ENCODE measurements at places on chromosomes 6 and 20.

GRCh38 chr6:80438772-80439171, 332.3 kb downstream of the BCKDHB start:
- no peak for DNase-seq

- no peak for DNase-seq
These were observed 7.7 kb downstream of the PRR18 start for GRCh38 chr6:166300357-166300987.

- peak; percentile 60 for DNase-seq
These were observed 135.5 kb downstream of the CDKAL1 start for GRCh38 chr6:20669571-20670314.

DNA sequence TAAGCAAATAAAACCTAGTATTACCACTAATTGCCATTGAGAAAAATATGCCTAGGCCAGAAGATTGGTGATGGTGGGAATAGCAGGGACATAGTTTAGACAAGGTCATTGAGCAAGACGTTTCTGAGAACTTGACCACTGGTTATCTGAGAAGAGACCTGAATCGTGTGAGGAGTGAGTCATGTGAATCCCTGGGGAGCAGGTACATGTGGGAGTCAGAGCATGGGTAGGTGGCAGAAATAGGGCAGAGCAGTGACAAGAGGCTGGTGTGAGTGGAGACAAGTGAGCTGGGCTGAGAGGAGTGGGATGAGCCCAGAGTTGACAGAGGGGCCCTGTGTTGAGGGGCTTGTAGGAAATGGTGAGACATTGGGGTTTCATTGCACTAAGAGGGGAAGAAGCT, 16.4 kb downstream of the MICA start:
- DNase-seq, result no peak

DNA sequence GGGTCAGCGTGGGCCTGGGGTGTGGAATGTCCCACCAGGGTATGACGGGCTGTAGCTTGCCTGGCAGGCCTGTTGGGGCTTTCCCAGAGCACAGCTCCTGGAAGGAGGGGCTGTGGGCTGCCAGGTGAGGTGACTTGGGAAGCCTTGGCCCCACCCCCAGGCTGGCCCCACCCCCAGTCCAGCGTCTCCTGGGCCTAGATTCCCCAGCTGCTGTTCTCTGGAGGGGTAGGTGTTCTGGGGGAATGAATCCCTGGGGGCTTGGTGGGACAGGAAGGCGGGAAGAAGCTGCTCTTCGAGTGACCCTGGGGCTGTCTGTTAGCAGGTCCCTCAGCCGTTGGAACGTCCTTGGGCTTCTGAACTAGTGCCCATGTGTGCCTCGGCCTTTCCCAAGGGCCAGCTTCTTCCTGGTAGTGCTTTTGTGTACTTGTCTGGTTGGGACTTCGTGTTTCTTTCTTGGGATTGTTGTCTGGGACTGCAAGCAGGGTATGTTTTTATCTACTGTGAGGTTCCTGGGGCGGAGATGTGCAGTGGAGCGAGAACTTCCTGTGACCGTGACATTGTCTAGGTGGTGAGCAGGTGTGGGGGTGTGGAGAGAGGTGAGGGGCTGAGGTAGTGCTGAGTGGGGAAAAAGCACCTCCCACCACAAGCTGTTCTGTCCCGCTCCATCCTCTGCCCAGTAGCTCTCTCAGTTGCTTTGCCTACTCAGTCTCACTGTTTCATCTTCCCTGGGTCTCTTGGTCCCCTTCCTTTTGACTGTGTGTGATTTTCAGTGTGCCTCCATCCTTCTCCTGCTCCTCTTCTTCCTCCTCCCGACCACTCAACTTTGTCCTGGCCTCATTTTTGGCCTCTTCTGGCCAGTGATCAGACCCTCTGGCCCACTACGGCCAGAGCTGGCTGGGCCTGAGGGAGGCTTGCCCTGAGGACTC, 1.3 kb upstream of the DDR1 start:
- no peak for DNase-seq

DNA sequence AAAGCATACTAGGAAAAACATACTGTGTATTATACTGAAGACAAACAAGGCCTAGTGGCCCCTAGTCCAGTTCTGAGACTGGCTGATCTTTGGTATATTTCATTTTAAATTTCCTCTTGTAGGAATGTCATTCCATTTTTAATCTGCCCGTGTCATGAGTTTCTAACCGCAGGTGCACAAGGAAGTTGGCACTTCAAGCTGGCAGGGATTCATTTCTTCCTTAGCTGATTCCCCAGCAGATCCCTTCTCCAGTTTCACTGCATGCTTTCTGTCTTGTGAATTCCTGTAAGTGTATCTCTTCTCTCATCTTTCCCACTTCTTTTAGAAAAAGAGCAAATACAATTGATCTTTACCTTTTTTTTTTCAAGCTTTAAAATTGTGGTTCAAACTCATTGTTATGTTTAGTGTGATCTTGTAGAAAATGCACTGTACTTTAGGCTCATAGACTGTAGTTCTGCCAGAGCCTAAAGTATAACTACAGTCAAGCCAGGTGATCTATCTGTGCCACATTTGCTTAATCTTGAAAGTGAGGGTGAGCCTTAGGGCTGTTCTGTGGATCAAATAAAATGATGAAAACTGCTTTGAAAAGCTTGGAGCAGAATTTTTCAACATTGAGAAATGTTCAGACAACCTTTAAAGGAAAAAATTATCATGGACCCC, 37.0 kb downstream of the RNF217 start:
- no peak for DNase-seq

GRCh38 chr20:56816349-56816748, 187.2 kb downstream of the TFAP2C start:
- DNase-seq, result no peak

- DNase-seq, result no peak
These were observed 140.0 kb downstream of the TBC1D7 start for GRCh38 chr6:13188306-13188705.

- no peak for DNase-seq
These were observed 368.7 kb upstream of the MANEA start for GRCh38 chr6:95208621-95209020.

DNA sequence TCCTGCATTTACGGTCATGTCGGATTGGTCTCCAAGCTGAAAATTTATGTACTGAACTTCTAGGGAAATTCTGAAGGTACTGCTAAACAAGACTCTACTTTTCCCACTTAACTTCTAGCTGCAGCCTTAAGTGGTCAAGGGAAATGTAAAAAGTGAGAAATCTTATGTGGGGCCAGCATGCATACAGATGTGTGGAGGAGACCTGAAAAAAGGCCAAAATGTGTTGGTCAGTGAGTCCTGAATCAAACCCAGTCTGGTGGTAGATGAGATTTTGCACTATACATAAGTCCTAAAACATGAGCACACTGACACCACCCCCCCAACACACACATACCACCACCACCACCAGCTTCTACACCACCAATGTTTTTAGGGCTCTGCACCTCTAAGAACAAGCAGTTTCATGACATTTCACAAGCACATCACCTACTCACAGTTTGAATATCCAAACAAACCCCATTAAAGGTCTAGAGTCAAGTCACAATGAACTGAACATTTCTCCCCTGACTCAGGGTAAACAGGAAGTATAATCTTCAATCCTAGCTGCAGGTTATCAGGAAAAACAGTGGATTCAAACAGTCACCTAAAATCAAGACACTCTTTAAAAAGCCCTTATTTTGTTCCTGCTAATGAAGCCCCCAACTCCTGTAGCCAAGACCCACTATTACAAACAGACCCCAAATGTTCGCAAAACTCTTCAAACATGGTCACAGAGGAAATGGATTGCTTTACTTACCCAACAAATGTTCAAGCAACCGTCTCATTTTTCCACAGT, 1.6 kb downstream of the ZMYND8 start:
- peak; percentile 34 for DNase-seq

Measured in activated CD4-positive, alpha-beta T cell treated with anti-CD3 and anti-CD28 coated beads, Interleukin-2, Interleukin-6, amounts not matched to agents 100 ng/mL and 50 ng/mL, durations not matched to agents 16 hours and 8 hours (primary cell).